Stimulated activated CD4-positive, alpha-beta T cell treated with anti-CD3 and anti-CD28 coated beads, Interleukin-12 subunit alpha, Interleukin-12 subunit beta, amount 100 ng/mL, for 24 hours (primary cell): ENCODE measurements at places on chromosomes 16 and 17.

DNA sequence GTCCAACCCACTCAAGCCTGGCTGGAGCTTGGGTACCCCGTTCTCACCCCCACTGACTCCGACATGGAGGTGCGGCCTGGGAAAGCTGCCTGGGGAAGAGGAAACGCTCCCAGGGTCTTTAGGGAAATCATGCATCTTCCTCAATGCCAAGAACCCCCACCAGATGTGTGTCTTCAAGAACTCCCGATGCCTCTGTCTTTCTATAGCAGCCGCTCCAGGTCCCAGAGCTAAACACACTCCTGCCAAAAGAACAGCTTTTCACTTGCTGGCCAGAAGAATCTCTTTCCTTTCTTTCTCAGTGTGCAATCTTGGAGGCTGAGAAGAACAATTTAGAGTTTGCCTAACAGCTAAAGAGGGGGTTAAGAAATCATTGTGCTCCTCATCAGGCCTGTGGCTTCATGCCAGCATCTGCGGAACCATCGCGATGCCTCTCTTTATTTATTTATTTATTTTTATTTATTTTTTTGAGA lies 41.1 kb upstream of the MTSS2 start:
- DNase-seq: no peak

GRCh38 chr16:19138601-19139000 lies 24.8 kb downstream of the ITPRIPL2 start:
- no peak for DNase-seq

- no peak for DNase-seq
These were observed 51.0 kb downstream of the CMIP start for GRCh38 chr16:81495321-81496234.

DNA sequence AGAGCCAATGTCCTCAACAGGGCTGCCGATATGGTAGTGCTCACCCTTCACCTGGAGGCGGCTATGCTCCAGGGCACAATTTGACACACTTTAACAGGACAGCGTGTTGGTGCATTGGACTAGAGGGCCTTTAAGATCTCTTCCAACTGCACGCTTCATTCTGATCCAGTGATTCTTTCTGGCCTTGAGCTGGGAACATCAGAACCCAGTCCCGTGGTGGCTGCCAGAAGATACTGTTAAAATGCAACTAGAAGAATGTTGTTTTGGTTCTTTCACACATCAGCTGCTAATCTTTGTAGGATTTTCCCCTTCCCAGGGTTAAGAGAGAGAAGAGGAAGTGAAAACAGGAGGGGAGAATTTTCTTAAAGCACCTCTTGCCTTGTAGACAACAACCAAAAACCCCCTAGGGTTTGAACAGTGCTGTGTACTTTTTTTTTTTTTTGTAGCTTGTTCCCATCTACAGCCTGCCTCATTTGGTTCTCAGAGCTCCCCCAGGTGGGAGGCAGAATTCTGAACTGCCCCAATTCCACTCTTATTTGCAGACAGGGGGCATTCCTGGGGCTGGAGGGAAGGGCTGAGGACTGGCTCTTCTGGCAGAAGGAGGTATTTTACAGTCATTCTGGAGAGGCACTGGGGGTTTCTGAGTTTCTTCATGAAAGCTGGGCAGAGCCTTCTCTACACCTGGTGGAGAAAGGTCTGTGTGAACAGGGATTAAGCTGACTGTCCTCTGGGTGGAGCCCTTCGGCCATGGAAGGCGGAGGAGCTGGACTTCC lies 32.4 kb downstream of the SMARCE1 start:
- DNase-seq: no peak

GRCh38 chr16:70553645-70554044 lies 30.0 kb downstream of the SF3B3 start:
- DNase-seq: no peak

- no peak for DNase-seq
These were observed 17.1 kb upstream of the NAGLU start for GRCh38 chr17:42518755-42519545.

- DNase-seq: no peak
These were observed 60.2 kb downstream of the WWP2 start for GRCh38 chr16:69822174-69822935.

GRCh38 chr17:18109935-18110485 lies 1.5 kb downstream of the MYO15A start:
- DNase-seq: no peak

- DNase-seq: peak; percentile 79
These were observed 3.0 kb upstream of the DLX3 start for GRCh38 chr17:49997773-49998703.

DNA sequence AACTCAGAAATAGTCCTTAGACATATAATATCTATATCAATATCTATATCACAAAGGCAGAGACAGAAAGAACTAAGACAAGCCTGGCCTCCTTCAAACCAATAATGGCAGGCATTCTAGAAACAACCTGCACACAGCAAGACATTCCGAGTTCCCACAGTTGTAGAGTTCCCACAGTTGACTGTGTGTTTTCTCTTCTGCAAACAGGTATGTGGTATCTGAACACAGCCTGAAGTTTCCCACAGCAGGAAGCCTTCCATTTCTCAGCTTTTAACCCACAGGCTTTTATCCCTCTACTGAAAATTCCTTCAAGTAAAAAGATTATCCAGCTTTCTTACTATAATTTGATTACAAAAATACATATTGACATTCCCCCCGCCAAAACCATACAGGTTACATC lies 73.9 kb downstream of the ZZEF1 start:
- no peak for DNase-seq

DNA sequence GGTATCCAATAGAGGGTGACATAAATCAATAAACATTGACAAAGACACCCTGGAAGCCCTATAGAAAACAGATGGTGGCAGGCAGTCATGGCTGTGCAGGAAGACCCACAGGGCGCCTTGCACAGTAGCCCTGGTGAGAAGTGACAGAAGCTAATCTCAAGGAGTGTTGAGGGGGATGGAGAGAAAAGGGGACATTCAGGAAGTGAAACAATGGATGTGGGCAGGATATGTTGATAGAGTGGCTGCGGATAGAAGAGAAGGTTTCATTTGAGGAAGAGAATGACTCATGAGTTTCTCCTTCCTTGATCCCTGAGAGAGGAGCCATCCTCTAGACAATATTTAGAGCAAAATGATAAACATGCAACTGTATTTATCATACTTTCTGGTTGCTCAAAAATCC lies 468.8 kb upstream of the HSBP1 start:
- DNase-seq: no peak

DNA sequence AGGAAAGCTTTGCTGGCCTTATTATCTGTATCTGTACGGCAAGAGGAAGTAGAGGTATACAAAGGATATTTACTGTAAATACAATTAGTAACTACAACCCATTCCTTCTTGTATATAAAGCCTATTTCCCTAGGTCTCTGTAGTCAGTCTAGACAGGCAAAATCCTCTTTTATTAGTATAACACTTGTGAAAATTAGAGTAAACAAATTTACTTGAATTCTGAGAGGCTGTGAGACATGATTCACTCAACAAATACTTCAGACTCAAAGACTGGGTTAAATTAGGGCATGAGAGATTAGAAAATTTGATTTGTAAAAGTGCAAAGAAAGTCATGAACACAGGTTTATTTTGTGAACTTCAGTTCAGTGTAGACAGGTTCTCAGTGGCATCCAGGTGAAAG lies 30.9 kb upstream of the CDH8 start:
- DNase-seq: no peak

- DNase-seq: no peak
These were observed 5.5 kb downstream of the C1QTNF1 start for GRCh38 chr17:79029327-79030009.

- DNase-seq: no peak
These were observed 236.0 kb downstream of the IRF8 start for GRCh38 chr16:86134802-86135461.

- DNase-seq: no peak
These were observed 25.3 kb downstream of the TBC1D16 start for GRCh38 chr17:80010283-80010858.

DNA sequence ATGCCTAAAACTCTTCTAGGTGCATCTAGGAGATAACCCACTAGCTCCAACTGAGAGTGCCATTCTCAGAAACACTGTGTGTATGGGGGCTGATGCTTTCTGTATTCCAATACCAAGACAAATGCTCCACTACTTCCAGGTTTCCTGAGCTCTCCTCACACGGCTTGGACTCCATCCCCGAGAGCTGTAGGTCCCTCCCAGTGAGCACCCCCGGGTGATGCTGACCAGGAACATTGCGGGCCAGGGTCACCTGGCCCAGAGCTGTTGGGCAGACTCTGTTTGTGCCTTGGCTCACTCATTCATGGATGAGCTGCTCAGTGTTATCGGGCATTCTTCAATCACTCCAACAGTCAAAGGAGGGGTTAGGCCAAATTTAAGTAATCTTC lies 7.0 kb downstream of the CUEDC1 start:
- no peak for DNase-seq

- DNase-seq: no peak
These were observed 29.3 kb upstream of the CIBAR2 start for GRCh38 chr16:85141491-85142128.

DNA sequence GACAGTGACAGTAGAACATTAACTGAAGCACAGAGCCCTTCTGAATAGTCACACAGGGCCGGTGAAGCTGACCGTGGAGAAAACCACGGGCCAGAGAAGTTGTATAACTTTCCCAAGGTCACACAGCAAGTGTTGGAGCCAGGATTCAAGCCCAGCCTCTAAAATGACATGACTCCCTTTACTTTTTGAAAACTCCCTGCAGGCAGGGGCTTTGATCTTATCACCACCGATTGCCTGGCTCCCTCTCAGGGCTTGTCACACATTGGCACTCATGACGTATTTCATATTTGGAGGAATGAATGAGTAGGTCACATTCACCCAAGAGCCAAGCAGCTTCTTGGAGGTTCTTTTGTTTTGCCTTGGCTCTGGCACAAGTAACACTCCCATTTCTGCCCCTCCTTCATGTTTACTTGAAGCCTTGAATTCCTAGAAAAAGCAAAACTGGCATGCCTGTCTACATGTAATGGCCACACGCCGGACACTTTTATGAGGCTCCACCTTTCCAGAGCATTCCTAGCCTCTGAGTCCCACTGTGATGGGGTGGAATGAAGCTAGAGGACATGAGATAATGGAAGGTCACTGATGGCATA lies 13.3 kb upstream of the RBBP6 start:
- DNase-seq: no peak
